ENCODE measurements at places on chromosomes 5 and 9.

DNA sequence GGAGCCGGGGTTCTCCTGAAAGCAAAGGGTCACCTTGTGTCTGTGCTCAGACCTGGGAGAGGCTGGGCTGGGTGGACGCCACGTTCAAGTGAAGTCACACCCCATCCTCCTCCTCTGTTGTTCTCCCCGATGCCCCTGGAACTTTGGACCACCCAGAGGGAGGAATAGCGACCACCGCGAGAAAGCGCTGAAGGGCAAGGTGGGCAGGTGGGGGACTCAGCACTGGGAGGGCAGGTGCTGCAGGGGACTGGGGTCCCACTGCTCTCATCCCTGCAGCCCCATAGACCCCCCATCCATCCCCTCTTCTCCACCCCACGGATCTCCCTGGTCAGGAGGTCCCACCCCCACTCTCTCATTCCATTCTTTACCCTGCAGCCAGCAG is 48.8 kb upstream of the COL5A1 start:
- no peak for DNase-seq

DNA sequence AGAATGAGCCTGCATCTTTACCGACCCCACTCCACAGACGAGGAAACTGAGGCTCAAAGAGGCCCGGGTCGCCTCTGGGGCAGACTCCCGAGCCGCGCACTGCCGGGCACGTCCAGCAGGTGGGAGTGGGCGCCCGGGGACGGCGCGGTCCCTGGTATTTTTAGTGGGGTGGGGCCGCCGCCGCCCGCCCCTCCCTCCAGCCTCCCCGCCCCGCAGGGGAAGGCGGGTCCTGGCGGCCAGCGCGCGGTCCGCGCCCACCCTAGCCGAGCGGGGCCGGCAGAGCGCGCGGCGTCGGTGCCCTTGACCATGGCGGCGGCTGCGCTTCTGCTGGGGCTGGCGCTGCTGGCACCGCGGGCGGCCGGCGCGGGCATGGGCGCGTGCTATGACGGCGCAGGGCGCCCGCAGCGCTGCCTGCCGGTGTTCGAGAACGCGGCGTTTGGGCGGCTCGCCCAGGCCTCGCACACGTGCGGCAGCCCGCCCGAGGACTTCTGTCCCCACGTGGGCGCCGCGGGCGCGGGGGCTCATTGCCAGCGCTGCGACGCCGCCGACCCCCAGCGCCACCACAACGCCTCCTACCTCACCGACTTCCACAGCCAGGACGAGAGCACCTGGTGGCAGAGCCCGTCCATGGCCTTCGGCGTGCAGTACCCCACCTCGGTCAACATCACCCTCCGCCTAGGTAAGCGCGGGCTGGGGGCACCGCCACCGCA is at the start of gene LAMC3:
Gene LAMC3 (plus strand): TSS at position 266 of the 710 bp plus-strand sequence. CDS start 41 bp downstream, at position 307.
- no peak for DNase-seq

- DNase-seq, result no peak
These were observed 154.8 kb downstream of the ADAMTS6 start for GRCh38 chr5:65326922-65327321.

DNA sequence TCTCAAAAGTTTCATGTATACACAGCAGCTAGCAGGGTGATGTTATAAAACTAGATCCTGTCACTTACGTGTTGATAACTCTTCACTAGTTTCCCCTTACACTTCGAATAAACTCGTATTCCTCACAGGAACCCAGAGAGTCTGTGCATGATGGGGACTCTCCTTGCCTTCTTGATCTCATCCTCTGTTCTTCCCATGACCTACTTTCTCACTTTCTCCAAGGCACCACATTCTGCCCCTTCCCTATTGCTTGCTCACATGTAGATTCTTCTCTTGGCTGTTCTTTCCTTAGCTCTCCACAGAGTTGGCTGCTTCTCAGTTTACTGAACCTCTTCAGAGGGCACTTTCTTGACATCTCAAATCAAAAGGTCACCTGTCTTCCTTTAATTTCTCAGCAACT is 1.2 kb upstream of the AOPEP start:
- DNase-seq, result no peak

DNA sequence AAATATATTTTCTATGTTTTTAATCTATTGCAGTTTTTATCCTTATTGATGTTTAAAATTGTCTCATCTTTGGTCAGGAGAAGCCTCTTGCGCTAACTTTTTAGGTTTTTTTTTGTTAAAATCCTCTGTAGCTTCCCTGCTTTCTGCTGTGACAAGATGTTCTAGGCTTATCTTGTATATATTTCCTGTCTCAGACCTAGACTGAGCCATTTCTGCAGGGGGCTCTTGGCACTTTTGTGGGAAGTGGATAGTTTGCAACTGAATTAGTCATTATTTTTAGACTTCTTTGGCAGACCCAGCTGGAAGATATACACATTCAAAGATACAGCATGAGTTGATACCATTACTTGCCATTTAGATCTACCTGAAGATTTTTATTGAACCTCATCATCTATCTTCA is 28.8 kb downstream of the TCERG1 start:
- no peak for DNase-seq

DNA sequence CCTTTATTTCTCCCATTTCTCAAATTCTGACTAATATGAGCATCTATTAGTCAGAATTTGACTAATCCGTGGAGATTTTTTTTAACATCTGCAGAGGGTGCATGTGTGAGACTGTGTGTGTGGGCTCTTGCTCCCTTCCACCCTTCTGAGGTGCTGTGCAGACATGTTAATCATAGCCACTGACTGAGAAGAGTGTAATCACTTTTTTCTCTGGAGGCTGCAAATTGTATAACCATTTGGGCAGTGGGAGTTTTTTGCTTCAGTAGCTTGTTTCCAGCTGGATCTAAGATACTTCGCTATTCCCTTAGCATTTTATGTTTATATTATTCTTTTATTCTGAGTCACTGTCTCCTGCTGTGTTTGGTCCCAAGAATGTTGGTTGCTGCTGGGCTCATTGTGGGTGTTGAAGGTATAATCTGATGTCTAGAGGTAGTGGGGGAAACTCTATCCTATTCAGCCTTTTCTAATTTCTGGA is 66.2 kb downstream of the ARHGEF28 start:
- no peak for DNase-seq

DNA sequence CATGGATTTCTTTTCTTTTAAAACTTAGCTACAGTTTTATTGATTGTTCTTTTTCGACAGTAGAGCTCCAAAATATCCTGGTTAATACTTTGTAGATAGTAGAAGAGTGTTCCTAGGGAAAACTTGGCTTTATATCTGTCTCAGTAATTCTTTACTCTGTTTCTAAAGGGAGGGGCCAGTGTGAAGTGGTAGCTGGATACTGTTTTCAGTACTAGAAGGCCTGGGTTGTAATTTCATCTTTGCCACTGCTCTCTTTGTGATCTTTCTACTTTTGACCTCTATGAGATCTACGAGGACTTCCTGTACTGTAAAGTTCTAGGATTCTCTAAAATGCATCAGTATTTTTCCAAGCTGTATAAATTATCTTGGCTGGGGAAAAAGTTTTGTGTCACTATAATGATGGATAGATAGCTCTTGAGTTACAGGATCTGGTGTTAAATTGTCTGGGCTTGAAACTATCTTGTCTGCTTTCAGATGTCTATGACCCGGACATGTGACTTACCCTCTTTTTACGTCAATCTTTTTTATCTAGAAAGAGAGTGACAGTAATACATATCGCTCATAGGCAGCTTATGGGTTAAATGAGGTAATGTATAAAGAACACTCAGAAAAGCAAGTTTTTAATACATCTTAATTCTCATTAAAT is 53.6 kb downstream of the PRR16 start:
- DNase-seq, result no peak

DNA sequence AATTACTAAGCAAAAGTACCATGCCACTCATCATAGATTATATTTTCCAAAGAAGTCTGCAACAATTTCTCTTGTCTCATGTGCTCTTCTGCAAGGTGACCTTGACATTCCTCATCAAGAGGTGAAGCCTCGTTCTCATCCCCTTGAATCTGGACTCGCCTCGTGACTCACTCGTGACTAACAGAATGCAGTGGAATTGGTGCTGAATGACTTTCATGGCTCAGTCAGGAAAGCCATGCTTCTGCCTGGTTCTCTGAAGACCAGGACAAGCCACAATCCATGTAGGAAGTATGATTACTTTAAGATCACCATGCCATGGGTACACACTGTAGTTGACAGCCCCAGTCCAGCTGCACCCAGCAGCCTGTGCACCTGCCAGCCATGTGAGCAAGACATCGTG is 335.8 kb downstream of the GADD45G start:
- DNase-seq, result no peak

- no peak for DNase-seq
These were observed 33.7 kb downstream of the ADAMTS2 start for GRCh38 chr5:179311581-179311980.

- DNase-seq, result no peak
These were observed 67.6 kb upstream of the TBCA start for GRCh38 chr5:77843570-77844372.

DNA sequence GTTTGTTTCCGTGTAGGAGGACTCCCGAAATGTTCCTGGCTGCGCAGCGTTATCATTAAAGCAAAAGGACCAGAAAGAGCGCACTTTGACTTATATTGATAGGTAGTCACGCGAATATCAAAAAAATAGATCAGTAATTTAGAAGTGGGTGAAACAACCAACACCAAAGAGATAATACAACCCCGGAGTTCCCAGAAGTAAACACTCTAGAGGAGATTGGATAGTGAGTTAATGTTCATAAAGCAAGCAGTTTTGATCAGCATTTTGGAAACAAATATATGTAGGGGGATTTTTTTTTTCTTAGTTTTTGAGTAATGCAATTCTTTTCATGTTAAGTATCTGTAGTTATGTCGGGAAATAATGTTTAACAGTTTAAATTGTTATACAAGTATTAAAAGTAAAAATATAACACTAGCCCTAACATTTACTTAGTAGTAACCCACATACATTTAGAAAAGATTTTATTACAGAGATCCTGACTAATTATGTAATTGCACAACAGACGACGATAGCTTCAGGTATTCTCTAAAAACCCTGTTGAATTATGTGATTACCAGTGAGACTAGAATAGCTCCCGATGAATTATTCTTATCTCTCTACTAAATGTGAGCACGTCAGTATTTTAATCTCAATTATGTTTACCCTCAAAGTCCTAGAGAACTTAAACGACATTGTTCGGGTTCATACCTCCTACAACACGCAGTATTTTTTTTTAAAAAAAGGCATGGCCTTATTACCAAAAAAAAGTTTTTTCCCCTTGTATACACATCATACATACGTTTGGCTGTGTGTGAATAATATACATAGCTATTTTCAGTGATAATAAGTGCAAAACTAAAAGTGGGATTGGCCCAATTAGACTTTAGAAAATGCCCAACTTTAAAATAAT is 9.4 kb upstream of the NFIB start:
- DNase-seq, result no peak

GRCh38 chr9:93962561-93963440 is 7.6 kb upstream of the BARX1 start:
- DNase-seq, result peak; percentile 76

- no peak for DNase-seq
These were observed 124.9 kb downstream of the TMEM167A start for GRCh38 chr5:82952326-82952725.

GRCh38 chr9:80049096-80049782 is 477.5 kb downstream of the TLE4 start:
- DNase-seq, result no peak

- DNase-seq, result no peak
These were observed 4.2 kb upstream of the FGF18 start for GRCh38 chr5:171415115-171415730.

DNA sequence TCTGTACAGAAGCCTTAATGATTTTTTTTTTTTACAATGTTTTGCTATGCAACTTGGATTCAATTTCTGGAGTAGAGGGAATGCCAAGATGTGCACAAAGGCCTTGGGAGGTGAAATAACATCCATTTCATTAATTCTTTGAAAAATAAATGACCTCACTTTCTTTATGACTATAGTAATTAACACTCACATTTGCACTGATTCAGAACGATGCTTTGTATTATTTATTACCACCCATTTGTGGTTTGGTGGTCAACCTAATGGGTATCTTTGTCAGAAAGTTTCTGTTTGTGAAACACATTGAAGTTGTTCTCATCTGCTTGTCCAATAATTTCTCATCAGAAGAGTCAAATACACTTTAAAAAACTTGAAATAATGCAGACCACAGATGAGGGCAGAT is 169.3 kb downstream of the NTRK2 start:
- no peak for DNase-seq

- no peak for DNase-seq
These were observed 35.3 kb downstream of the ZDHHC11B start for GRCh38 chr5:749101-749670.

GRCh38 chr5:68027519-68027918 is 188.0 kb upstream of the PIK3R1 start:
- no peak for DNase-seq

DNA sequence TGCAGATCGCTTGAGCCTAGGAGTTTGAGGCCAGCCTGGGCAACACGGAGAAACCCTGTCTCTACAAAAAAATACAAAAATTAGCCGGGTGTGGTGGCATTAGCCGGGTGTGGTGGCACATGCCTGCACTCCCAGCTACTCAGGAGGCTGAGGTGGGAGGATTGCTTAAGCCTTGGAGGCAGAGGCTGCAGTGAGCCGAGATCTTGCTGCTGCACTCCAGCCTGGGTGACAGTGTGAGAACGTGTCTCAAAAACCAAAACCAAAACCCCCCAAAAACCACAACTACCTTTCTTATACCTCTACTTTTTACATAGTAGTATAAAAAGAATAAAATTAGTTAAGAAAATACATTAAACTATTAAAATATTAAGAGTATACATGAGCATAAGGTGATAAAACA is 121.2 kb downstream of the RAPGEF6 start:
- DNase-seq, result no peak

GRCh38 chr5:116759860-116760640 is 185.4 kb upstream of the SEMA6A start:
- no peak for DNase-seq

DNA sequence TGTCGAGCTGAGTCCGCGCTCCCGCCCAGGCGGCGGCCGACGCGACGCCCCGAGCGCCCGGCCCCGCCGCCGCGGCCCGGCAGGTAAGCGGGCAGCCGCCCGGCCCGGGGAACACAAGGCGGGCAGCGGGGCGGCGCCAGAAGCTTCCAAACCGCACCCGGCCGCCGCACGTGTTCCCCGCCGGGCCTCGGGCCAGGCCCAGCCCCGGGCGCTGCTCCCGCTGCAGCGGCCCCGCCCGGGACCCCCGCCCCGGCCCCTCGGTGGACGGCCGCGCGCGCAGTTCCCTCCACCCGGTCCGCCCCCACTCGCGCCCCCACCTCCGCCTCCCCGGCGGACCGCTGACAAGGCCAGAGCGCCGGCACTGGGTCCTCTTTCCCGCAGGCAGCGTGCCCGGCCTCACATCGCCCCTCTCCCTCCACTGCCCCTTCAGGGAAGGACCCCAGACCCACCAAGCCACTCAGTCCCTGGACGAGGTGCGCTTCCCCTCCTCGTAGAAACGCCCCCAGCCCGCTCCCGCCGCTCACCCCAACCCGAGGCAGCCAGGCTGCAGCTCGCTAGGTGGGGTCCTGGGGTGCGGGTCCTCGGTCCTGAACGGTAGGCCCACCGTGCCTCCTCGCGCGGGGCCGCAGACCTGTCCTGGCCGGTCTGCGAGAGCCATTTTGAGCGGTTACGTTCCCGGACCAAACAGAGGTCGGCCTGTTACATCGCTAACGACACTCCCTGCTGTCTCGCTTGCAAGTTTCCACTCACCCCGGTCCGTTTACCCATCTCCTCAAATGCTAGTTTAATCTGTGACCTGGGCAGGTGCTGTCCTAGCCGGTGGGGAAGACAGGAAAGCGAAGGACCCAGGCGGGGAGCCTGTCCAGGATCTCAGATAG is 475 bp downstream of the WDR5 start:
- DNase-seq, result no peak
